ENCODE measurements at places on chromosomes 2 and 18.

DNA sequence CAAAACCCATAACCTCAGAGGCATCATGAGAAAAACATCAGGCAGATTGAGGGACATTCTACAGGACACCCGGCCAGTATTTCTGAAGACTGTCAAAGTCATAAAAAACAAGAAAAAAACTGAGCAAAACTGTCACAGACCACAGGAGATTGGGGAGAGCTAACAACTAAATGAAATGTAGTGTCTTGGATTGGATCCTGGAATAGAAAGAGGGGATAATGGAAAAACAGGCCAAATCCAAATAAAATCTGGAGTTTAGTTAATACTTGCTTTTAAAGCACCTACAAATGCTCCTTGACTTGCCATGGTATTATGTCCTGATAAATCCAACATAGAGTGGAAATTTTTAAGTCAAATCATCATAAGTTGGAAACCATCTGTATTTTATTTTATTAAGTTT is 17.6 kb upstream of the CXCR1 start:
- no peak for DNase-seq

- DNase-seq, result no peak
These were observed 51.7 kb downstream of the AGAP1 start for GRCh38 chr2:235545339-235546150.

DNA sequence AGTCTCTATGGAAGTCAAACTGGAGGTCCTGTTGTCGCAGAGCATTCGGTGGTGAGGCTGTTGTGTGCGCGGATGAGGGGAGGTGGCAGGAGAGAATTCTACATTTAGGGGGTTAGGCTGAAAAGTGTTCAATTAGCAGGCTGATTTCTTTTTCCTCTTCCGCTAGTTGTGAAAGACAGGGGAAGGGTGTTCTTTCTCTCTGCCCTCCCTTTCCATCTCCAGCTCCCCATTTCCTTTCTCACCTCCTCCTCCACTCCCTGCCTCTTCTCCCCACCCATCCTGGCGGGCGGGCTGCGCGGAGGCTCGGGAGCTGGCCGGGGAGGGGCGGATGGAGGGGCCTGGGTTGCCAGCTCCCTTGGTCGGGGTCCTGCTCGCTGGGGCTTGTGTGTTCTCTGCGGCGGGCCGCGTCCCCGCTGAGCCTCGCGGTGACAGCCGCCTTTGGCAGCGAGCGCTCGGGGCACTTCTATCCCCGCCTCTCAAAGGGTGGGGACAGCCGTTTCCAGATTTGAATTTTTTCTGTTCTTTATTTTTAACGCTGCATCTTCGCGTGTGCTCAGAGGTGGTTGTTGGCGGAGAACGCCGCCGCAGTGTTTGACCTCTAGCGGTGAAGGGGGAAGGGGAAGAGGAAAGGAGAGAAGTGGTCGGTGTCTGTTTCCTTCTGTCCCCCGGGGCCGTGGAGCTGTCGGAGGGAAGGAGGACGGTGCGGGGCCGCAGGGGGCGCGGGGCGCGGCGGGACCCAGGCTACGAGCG is 3.6 kb downstream of the SOX11 start:
- DNase-seq, result peak; percentile 81

- no peak for DNase-seq
These were observed 40.3 kb downstream of the CCDC93 start for GRCh38 chr2:117973498-117974082.

GRCh38 chr2:215010390-215010789 is 128.0 kb downstream of the ABCA12 start:
- DNase-seq, result no peak

DNA sequence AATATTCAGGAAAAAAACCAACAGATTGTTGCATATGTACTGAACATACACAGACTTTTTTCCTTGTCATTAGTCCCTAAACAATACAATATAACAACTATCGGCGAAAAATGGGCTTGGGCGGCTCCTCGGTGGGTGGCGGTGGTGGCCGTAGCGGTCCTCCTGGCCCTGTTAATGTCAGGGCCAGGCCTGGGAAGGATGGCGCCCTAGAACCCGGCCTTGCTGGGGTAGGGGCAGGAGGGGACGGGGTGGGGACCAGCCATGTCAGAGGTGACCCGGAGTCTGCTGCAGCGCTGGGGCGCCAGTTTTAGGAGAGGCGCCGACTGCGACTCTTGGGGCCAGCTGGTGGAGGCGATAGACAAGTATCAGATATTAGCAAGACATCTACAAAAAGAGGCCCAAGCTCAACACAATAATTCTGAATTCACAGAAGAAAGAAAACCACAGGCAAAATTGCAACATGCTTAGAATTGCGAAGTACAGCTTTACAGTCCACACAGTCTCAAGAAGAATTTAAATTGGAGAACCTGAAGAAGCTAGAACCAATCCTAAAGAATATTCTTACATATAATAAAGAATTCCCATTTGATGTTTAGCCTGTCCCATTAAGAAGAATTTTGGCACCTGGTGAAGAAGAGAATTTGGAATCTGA is 36.5 kb downstream of the ROCK2 start:
- DNase-seq, result no peak

GRCh38 chr2:37784071-37784758 is 112.8 kb upstream of the CDC42EP3 start:
- no peak for DNase-seq

GRCh38 chr2:185475914-185476313 is 262.7 kb upstream of the FSIP2 start:
- no peak for DNase-seq

GRCh38 chr2:147311058-147311430 is 533.8 kb upstream of the ACVR2A start:
- DNase-seq, result no peak

DNA sequence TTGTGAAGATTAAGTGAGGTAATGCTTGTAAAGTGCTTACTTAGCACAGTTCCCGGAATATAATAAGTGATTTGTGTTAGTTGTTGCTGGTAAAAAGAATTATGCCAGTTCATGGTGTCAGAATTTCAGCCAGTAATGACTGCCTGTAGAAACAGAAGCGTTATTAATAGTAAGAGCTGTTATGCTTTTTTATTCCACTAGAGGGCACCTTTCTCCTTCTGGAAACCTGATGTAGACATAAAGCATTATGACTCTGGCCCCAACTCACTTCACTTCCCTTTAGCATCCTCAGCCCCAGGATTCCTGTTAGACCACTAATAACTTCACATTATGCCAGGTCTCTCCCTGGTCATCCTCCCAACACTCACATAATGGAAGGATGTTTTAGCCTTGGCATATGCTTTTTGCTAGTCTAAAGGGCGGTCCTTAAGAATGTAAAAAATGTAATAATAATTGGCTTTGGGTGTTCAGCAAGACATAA is 34.9 kb downstream of the C18orf54 start:
- no peak for DNase-seq

GRCh38 chr2:98715812-98716451 is 15.0 kb downstream of the MGAT4A start:
- no peak for DNase-seq

GRCh38 chr2:74216642-74217041 is 18.2 kb downstream of the MTHFD2 start:
- no peak for DNase-seq

DNA sequence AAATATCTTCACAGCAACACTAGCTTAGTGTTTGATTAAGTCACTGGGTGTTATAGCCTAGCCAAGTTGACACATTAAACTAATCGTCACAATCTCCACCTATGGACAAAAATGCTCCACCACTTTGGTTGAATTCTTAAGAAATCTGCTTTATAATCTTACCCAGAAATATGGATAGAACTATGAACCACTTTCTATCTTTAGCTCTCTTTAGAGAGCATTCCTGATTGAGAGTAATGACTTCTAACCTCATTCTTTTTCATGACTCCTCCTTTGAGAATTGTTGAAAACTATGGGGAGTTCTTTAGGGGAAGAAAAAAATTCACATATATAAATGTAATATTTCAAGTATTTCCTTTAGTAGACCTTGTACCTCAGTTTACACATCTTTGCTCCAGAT is 1282.2 kb upstream of the ZEB2 start:
- no peak for DNase-seq

DNA sequence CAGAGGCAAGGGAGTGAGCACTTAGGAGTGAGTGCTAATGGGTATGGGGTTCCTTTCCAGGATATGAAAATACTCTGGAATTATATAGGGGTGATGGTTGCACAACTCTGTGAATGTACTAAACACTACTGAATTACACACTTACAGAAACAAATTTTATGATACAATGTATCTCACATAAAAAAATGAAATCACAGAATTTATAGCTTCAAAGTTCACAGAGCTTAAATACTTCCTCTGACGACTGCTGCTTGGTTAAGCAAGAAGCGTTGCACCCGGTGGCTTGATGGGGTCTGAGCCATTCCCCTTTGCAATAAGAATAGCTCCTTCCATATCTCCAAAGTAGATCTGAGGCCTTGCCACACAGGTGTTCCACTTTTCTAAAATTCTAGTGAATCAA is 835.1 kb downstream of the TSN start:
- DNase-seq, result no peak

DNA sequence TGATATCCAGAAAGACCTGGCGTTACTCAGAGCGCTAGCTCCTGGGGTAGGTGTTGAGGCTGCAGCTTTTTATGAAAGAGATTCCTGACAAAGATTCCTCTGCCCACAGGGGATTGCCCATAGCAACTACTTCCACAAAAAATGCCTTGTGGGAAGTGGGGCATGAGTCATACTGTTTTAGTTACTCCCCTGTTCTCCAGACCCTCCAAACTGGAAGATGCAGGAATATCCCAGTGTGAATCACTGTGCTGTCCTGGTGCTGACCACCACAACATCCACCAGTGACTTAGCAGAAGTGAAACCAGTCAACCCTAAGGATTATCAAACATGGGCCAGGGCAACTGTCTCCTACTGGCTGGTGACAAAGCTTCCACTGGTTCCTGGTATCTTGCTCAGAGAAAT is 61.8 kb downstream of the CDH2 start:
- DNase-seq, result no peak

DNA sequence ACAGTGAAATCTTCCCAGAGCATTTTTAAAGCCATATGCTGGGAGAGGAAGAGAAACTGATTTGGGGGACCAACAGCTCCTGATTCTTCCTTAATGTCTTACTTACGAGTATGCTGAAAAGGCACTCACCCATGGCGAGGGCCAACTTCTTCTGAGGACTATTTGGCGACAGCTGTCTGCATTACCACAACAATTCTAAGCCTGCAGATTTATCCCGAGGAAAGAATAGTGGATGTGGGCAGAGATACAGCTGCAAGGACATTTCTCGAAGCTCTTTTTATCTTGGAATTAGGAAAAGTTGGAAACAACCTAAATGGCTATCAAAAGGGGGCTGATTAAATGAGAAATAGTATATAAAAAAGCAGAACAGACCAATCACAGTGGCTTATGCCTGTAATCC is 40.3 kb upstream of the FHL2 start:
- DNase-seq, result no peak

DNA sequence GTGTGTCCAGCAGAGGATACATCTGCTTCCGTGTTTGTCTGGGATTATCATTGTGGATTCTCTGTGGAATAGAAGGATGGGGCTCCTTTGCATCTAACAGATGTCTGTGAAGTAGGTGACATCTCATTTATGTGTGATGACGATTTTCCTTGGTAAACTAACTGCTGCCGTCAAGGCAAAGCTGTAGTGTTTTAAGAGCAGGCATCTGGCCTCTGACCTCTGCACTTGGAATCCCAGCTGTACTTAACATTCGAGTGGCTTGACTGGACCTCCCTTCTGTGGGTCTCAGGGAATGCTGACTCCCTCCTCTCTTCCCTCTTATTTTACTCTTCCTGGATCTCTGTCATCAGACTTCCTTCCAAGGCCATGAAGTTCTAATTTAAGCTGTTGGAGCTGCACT is 56.4 kb downstream of the DCDC2C start:
- DNase-seq, result no peak

- peak; percentile 34 for DNase-seq
These were observed 1005.7 kb upstream of the PIK3C3 start for GRCh38 chr18:40949114-40949950.

DNA sequence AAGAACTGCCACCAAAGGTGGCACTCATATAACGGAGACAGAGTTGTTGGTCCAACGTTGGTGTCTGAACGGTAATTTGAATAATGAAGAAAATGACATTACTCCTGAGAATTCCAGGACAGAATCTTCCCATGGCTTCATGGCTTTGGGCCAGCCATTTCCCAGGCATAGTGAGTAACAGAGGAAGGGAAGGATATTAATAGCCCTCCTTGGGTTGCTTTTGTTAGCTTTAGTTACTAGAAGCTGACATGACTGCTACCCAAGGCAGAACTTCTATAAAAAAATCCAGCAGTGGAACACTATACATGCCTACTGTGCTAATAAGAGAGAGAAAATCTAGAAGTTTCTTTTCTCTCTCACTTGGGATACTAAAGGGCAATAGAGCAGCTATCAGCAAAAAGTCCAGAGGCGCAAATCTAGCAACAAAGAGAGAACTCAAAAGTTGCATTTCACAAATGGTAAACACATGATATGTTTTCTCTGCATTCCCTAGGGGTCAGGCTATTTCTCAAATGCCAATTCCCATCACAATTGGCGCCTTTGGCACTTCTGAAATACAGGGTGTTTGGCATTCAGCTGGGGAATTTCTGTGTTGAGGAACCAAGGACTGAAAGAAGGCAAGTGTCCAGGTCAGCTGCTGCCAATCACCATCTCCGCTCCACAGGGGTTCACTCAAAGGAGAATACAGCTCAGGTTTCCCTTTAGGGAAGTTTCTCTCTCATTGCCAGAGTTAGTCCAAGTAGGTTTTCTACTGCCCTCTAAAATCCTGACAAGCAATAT is 160.8 kb upstream of the KYNU start:
- peak; percentile 28 for DNase-seq

DNA sequence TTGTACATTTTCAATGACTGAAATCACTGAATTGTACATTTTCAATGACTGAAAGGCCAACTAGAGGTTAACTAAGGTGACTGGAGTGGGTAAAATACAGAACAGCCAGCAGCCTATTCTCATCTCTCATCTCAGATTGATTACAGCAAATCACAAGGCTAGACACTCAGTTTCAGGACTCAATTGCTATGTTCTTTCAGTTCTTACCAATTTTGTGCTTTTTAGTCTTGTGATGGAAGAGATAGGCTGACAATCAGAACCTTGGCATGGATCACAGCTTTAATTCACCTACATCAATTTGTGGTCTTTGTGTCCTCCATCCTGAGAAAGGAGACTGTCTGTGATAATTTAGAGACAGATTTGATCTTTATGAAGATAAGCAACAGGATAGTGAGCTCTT is 124.7 kb downstream of the GULP1 start:
- DNase-seq, result no peak

- DNase-seq, result no peak
These were observed 41.0 kb downstream of the INPP5D start for GRCh38 chr2:233101141-233101540.

DNA sequence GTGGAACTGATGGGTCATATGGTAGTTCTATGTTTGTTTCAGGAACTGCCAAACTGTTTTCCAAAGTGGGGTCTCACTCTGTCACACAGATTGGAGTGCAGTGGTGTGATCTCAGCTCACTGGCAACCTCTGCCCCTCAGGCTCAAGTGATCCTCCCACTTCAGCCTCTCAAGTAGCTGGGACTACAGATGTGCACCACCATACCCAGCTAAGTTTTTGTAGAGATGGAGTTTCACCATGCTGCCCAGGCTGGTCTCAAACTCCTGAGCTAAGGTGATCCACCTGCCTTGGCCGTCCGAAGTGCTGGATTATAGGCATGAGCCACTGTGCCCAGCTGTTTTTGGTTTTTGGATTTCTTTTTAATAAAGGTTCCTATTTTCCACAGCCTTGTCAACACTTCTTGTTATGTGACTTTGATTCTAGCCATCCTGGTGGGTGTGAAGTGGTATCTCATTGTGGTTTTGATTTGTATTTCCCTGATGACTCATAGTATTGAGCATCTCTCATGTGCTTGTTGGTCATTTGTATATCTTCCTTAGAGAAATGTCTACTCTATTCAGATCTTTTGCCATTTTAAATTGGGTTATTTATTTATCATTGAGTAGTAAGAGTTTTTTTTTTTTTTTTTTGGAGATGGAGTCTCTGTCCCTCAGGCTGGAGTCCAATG is 22.8 kb downstream of the NPC1 start:
- no peak for DNase-seq

Measured in right hindlimb (tissue), 1 donor.